ENCODE measurements at places on chromosomes 11 and 22. TPM values are rescaled to one million over a fixed set of nuclear protein-coding genes. Genes with fewer than 3 reads are reported as not detected.

Gene ZBED5
- 48.9 TPM for total RNA-seq

GRCh38 chr11:103340956-103341355 is 231.7 kb downstream of the DYNC2H1 start:
- DNase-seq, result no peak

DNA sequence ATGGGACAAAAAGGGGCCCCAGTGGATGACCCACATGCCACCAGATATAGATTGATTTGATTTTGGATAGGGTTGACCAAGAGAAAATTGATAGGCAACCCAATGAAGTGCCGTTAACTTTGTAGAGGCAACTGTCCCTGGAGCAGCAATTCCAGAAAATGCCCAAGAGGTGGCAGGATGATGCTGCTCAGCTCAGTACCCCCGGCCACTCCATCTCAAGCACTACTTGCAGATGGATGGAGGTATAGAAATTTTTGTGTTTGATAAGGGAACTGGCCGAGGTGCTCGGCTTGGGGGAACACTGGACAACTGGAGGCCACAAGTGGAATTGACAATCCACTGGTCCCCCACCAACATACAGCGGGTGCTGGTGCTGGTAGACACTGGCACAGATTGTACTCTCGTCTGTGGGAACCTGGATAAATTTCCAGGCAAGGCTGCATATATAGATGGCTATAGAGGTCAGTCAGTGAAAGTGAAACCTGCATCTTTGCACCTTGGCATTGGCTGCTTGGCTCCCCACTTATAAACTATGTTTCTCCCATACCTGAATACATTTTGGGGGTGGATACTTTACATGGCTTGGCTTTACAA is 86.3 kb downstream of the CCDC83 start:
- peak; percentile 56 for DNase-seq

Gene CCDC87
- 0.10 TPM for total RNA-seq

GRCh38 chr22:33470456-33470855 is 412.3 kb upstream of the SYN3 start:
- no peak for DNase-seq

DNA sequence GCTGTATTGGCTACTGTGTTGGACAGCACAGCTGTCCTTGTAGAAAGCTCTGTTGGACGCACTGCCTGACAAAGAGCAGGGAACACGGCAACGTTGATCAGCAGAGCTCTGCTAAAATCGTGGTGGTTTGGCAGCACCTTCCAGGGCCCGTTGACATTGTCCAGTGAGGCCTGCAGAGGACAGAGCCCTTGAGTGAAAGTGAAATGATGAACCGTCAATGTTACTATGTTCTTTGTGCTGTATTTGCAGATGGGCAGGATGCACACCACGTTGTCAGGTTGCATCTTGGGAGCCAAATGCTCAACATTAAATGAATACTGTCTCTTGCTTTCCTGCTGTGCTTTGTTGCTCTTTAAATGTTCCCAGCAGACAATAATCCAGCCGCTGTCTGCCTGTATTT is 69.7 kb downstream of the NELL1 start:
- peak; percentile 72 for DNase-seq

Gene PATE4
- total RNA-seq, result not detected

- peak; percentile 59 for DNase-seq
Observed at GRCh38 chr11:128874427-128874826, 7.3 kb upstream of the KCNJ1 start.

DNA sequence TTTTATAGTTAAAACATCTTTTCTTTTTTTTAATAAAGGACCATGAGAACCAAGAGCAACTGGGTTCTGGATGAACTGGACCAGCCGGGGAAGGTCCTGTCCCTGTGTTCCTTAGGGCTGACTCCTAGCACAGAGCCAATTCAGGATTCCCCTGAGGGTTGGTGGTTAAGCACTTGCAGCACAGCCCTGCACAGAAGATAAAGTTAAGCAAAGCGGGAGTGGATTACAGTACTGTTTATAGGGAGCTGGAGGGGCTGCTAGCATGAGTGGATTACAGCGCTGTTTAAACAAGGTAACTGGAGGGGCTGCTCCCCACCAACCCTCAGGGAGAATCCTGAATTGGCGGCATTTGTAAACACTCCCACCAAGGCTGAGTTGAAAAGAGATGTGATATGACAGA is 90.6 kb downstream of the CELSR1 start:
- no peak for DNase-seq

- peak; percentile 59 for DNase-seq
Observed at GRCh38 chr11:63915961-63916836, 765 bp downstream of the RCOR2 start.

- DNase-seq, result no peak
Observed at GRCh38 chr11:36488096-36488495, 22.0 kb downstream of the TRAF6 start.

Gene TMEM132A
- total RNA-seq, result 29.7 TPM

Gene MAPK12
- 29.4 TPM for total RNA-seq

Gene DPP3
- 21.2 TPM for total RNA-seq

Gene THAP12
- 47.9 TPM for total RNA-seq

DNA sequence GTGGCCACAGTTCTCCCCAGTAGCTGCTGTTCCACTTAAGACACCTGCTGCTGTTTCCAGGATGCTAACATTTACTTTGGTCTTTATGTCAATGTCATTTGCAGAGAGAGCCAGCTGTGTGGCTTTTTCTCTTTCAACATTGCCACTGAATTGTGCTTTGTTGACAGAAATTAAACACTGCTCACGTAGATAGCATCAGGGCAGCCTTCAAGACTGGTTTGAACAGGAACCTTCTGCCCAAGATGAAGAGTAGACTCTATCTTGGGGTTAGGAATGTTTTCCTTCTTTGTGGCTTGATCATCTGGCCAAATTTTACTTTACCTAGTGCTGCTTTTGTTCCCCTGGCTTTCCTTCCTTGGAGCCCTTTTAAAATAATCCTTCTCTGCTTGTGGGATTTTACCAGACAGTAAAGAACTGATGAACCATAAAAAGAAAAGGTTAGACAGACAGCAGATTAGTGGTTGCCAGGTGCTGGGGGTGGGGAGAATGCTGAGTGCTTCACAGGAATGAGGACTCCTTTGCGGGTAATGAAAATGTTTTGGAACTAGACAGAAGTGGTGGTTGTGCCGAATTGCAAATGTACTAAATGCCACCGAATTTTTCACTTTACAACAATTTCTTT is 22.7 kb upstream of the XBP1 start:
- peak; percentile 53 for DNase-seq

DNA sequence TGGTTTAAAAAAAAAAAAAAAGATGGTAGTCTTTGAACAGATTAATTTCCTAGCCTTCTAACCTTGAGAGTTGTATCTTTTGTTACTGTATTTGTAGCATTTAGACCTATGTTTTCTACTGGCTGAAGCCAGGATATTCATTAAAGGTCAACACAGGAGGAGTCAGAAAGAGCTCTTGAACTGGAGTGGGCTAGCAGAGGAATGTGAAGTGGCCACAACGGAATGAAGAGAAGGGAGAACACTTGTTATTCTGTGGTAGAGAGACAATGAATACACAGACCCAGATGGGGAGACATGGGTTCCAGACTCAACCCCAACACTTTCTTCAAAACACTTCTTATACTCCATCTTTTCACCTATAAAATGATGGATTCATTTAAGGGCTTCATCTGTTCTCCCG is 88.1 kb downstream of the RELT start:
- DNase-seq, result no peak
